Aorta (tissue), 5 donors: ENCODE measurements at places on chromosomes 5 and 9.

DNA sequence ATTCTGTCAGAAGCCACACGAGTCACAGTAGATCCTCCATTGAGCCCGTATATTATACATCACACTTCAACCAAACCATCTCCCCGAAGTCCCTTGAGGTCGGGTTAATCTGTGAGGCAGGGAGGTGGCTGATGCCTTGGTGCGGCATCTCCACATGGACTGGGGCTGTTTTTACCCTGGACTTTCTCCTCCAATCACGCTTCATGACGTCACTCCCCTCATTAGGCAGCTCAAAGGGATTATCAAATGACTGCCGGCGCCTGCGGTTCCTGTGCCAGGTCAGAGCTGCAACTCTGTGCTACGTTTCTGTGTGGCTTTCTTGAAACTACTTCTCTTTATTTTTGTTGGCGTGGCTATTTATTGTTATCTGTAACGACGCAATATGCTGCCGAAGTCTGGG, 53.7 kb downstream of the TMOD1 start:
- DNase-seq, result peak; percentile 84

- DNase-seq, result no peak
Observed at GRCh38 chr5:149422366-149423048, 43.4 kb upstream of the IL17B start.

GRCh38 chr5:148145916-148146315, 22.4 kb upstream of the SPINK14 start:
- DNase-seq, result no peak

DNA sequence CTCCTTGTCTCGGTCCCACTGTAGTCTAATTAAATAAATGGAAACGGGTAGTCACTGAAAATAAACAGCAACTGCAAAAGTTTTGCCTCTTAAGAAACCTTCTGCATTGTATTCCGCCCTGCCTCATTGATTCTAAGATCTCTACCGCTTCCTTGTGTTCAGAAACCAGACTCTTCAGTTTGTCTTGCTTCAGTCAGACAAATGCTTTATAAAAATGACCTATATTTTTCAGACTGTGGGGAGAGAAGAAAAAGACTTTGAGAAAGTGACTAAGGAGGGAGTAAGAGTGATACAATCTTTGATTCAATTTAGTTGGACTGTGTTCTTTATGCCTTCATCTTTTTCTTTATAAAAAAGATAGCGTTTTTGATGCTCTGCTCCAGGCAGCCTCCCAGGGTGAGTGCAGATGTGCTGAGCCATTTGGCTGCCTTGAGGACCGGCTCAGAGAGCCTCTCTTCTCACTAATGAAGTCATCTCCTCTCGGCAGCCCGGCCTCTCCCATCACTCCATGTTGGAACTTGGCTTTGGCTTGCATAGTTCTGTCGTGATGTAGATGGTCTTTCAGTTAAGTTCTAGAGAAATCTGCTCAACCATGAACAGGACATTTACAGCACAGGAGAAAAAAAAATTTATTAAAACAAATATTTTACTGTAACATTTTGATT, 4.0 kb upstream of the VCAN start:
- peak; percentile 67 for DNase-seq

GRCh38 chr9:134592018-134592818, 49.4 kb upstream of the COL5A1 start:
- DNase-seq, result peak; percentile 86

- DNase-seq, result no peak
Observed at GRCh38 chr9:5446451-5447236, 3.7 kb upstream of the CD274 start.
